NCI-H187 (cell line): ENCODE measurements at places on chromosomes 5 and 9.

- no peak for DNase-seq
Observed at GRCh38 chr5:54113060-54113459, 197.3 kb downstream of the ARL15 start.

GRCh38 chr5:56299212-56299611 is 66.1 kb upstream of the ANKRD55 start:
- no peak for DNase-seq

- DNase-seq = no peak
Observed at GRCh38 chr5:133292300-133292699, 240.5 kb downstream of the HSPA4 start.

- no peak for DNase-seq
Observed at GRCh38 chr5:162078805-162079204, 11.2 kb downstream of the GABRG2 start.

DNA sequence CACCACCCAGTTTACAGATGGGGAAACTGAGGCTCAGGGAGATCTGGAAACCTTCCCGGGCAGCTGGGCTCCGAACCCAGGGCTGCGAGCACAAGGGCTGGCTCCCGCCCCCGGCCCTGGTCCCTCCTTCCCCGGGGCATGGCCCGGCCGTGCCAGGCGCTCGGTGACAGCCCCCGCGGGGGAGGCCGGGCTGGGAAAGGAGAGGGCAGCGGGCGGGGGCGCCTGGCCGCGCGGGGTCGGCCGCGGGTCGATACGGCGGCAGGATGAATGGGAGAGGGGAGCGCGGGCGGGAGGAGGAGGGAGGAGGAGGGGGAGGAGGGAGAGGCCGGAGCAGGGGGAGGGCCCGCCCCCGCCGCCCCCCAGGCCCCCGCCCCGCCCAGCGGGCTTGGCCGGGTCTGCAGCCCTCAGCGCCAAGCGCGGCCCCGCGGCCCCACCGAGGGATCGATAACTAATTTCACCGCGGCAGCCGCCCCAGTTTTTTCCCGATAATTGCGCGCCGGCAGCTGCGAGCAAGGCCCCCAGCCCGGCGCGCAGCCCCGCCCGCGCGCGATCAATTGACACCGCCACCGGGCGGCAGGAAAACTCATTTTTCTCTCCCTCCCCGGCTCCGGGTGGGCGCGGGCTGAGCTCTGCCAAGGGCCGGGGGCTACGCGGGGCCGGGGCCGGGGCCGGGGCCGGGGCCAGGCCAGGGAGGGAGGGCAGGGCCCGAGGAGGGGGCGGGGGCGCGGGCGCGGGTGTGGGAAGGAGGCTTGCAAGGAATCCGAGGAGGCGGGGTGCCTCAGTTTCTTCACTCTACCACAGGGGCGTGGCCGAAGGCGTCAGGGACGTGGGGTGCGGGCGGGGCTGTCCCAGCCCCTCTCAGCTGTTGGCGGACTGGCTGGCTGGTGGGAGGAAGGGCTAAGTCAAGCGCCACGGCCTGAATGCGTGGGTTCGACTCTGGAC is 52.1 kb downstream of the C9orf50 start:
- DNase-seq = no peak

GRCh38 chr5:7784683-7785380 is 66.1 kb downstream of the CFAP90 start:
- DNase-seq = no peak

- no peak for DNase-seq
Observed at GRCh38 chr5:59537961-59538749, 355.4 kb downstream of the PDE4D start.

- DNase-seq = no peak
Observed at GRCh38 chr9:24036459-24036858, 210.4 kb upstream of the ELAVL2 start.

DNA sequence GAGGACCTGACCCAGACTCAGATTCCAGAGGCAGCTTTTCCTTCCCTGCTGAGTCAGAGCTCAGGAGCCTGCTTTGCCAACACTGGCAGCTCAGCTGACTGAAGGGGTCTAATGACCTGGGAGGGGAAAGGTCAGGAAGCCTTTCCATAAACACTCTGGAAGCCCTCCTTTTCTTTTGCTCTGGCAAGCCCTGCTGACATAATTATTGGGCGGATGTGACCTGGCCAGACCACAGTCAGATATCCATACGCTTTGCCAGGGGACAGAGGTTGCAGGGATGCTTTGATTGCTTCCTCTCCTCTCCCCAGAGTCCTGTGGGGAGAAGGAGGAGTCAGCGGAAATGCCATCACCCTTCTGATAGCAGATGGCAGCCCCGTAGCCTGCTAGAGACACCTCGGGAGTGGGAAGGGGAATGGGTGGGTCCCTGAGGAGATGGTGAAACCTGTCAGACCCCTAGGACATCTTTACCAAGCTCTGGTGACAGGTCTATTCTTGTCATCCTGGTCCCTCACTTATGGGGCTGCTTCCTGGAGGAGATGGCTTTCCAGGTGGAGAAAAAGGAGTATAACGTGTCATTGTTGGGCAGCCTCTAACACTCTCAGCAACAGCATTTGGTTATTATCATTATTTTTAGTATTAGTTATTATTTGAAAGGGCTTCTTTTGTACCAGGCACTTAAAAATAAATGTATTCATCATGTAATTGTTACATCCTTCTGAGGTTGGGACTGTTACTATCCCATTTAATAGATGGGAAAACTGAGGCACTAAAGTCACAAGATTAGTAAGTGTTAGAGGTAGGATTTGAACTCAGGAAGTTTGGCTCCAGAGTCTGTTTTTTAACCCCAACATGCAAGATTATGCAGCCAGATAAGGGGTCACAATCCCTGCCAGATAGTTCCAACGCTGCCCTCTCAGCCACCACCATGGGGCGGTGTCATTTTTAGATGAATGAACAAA is 11.6 kb downstream of the COL27A1 start:
- DNase-seq = no peak

DNA sequence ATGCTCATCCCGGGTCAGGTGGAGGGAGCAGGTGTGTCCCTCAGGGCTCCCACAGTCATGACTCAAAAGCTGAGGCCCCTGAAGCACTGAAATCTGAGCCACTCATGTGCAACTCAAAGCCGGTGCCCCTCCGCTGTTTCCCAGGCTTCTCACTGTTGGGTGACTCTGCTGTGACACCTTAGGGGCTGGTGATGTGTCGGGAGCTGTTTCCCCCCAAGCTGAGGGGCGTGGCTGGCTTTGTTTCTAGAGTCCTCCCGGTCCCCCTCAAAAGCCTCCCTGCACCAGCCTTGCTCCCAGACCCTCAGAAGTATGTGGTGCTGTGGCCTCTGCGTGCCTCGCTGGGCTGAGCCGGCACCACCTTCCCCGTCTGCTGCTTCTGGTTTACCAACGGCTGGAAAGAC is 39.7 kb downstream of the PLPP7 start:
- DNase-seq = no peak

DNA sequence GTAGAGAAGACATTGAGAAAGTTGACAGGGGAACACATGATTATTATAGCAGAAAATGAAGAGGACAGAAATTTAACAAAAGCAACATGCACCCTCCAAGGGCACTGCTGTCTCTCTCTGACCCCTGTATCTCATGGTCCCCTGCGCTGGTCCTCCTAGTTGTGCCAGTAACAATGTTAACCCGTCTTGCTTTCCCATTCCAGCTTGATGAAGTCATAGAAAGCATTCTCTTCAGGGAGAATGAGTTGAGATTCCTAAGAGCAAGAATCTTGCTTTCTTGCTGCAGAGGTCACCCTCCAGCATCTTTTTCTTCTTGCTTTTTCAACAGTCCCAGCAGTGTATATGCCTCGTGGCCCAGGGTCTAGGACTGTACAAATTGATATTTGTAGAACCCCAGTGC is 279.6 kb upstream of the ADAMTSL1 start:
- DNase-seq = no peak

DNA sequence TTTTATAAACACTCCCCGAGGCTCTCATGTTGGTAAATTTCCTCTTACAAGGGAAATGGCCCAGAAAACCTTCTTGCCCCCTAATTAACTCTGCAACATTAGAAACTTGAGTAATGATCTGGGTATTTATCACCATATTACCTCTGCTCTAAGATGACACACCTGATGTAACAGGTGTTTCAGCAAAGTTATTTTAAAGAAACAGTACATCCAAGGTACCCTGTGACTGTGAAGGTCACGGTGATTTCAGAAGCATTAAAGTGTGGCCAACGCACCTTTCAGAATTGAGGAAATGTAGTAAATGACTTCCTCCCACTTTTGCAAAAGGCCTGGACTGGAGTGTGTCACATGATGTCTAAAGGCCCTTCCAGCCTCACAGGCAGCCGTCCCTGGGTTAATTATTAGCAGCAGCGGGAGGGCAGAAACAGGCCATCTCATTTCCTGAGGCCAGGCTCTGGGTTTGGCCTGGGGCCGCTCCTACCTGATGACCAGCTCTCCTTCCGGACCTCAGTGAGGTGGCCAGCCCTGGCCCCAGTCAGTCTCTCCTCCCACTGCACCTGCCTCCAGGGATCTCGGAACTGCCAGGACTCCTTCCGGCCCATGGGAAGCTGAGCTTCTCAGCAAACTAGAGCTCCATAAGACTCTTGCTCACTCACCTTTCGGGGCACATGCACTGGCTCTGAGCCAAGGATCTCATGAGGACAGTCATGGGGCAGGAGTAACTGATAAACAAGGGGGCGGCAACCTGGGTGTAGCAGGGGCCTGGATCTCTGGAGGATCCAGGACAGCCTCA is 20.7 kb downstream of the PTPN3 start:
- peak; percentile 25 for DNase-seq

DNA sequence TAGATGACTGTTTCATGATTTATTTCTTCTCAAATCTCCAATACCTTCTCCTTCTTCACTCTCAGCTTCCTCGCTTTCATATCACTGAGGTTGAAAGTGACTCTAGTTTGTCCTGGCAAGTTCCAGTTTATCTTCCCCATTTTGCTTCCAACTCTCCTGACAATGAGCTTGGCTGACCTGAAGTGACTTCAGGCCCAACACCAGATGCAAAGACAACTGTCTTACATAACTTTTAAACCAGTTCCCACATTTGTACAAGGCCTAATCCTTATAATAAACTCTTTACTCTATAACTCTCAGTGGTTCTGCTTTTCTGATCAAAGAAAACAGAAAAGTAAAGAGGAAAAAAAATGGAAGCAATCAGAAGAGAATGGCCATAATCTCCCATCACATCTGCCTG is 22.0 kb downstream of the GNG10 start:
- DNase-seq = no peak

DNA sequence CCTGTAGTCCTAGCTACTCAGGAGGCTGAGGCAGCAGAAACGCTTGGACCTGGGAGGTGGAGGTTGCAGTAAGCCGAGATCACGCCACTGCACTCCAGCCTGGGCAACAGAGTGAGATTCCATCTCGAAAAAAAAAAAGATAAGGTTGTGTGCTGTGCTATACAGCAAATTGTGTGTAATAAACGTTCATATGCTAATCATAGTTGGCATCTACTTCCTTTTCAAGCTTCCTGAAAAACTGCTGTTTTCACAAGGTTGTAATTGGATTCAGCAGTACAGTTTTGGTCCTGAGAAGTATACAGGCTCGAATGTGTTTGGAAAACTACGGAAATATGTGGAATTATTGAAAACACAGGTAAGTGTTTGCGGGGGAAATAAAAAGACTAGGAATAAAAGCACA is 25.5 kb downstream of the OTULINL start:
- no peak for DNase-seq

DNA sequence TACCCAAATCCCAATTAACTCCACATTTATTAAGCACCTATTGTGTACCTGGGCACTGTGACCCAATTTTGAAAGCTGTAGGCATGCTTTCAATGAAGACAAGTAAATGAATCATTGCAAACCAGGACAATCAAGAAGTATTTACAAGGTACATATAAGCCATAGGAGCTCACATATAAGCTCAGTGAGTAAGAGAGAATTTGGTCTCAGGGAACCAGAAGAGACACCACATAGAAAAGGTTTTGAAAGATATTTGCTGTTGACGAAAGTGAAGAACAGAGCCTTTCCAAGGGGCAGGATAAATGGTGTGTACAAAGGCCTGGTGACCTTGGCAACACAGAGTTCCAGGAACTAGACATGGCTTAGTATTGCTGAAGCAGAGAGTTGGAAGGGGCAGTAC is 187.6 kb downstream of the CD180 start:
- no peak for DNase-seq

GRCh38 chr5:153671653-153672346 is 181.3 kb downstream of the GRIA1 start:
- DNase-seq = no peak

DNA sequence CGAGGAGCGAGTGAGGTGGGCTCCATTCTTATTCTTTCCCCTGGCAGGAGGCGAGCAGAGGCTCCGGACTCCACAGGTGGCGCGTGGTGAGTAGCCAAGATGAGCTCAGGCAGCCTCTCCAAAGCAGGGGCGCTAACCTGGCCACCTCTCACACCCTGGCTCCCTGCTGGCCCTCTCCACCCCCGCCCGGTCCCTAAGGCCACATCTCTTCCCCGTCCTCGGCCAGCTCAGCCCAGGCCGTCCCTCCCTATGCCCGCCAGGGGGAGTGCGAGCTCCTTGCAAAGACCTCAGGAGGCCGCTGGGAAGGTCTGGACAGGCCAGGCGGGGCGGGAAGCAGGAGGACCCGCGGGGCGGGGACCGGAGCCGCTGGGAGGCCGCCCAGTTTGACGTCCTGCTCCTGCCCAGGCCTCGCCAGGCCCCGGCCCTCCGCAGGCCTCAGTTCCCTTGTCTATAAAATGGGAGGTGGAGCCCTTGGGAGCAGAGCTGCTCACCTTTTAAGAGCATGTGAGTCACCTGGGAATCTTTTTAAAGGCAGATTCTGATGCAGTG is 46.3 kb upstream of the GGTA1 start:
- peak; percentile 1 for DNase-seq

DNA sequence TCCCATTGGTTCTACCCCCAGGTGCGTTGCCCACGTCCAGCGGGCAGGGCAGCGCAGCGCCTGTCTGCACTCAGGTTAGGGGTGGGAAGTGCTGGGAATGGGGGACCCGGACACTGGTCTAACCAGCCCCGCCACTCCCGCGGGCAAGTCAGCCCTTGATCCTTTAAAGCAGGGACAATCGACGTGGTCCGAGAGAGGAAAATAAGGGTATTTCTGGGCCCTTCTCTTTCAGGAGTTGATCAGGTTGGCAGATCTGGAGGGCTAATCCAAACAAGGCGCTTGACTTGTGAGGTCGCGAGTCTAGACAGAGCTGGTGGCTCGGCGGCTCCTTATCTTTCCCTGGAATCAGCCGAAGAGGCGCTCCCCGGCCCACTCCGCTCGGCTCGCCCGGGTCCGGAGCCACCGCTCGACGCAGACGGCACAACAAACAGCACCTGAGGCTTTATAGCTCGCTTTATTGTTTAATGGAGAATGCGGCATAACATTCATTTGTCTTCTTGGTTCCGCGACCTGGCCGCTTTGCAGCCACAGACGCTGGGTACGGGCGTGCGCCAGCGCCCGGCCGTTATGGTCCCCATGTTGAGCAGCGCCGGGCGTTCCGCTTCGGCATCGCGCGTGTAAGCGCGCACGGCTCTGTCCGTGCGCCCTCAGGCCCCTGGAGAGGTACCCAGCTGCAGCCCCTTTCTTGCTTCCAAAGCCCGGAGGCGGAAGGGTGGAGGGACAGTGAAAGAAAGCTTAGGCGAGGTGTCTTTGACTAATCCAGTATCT is 15.8 kb downstream of the ISL1 start:
- no peak for DNase-seq

- no peak for DNase-seq
Observed at GRCh38 chr5:1175801-1176472, 25.5 kb upstream of the SLC6A19 start.
